ENCODE measurements at places on chromosomes 1 and 21.

DNA sequence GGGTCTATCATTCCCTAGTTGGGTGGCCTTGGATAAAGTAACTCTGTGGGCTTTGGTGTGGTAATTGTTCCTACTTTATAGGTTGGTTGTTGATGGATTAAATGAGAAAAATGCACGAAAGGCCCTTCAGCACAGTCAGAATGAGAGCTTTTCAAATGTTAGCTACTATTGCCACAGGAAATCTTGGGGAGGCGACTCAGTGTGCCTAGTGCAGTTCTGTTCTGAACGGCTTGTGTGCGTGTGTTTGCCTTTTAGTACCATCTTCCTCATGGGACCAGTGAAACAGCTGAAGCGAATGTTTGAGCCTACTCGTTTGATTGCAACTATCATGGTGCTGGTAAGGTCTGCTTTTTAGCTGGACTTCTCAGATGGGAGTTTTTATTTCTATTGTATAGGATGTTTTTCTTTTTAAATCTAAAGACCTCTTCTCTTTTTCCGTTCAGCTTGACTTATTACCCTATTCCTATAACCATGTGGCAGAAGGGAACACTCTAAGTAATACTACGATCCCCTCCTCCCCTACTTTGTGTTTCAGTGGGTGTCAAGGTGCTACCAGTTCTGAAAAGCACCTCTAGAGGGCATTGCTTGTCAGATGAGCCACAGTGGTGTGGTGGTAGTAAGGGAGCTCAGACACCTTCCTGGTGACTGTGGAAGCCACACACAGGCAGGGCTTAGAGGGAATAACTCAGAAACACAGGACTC, 9.2 kb downstream of the SFT2D2 start:
- DNase-seq: no peak

- no peak for DNase-seq
Measured at GRCh38 chr1:84086189-84086588, 57.9 kb upstream of the PRKACB start.

GRCh38 chr1:244304156-244304555, 147.6 kb downstream of the ADSS2 start:
- no peak for DNase-seq

GRCh38 chr1:12600880-12601633, 17.0 kb downstream of the DHRS3 start:
- no peak for DNase-seq

- no peak for DNase-seq
Measured at GRCh38 chr1:216910081-216910840, 187.0 kb upstream of the ESRRG start.

- no peak for DNase-seq
Measured at GRCh38 chr1:7852804-7853683, at the start of gene UTS2. UTS2 (minus strand) TSS chr1:7853065; CDS start chr1:7853003, 62 bp downstream.
